ENCODE measurements at places on chromosomes 12 and 14.

- DNase-seq: no peak
Measured at GRCh38 chr14:37139710-37140109, 32.7 kb downstream of the SLC25A21 start.

DNA sequence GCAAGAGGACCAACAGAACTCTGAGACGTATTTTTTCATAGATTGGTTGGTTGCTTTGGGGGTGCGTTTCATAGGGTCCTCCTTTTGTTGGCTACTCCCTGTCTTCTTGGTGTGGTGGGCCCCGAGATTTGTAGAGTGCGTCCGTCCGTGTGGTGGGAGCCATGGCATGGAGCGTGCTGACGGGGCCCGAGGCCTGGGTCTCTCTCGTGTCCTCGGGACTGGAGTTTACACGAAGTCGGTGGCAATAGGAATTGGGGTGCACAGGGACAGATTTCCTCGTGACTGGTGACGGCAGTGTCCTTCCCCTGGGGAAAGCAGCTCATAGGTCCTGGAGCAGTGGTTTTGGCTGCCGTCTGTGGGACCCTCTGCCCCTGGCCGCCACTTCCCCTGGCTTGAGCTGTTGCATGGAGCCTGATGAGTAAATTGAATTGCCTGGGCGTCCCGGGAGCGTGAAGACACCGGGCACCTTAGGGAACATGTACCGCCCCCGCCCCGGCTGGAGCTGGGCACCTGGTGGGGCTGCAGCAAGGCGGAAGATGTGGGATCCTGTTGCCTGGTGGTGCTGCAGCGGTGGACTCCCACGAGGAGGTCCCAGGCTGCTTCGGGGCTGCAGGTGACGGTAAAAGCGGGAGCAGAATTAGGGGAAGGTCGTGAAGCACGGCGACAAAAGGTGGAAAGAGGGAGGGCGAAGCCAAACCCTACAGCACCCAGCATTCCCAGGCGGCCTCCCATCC lies 153.7 kb upstream of the ALG10B start:
- DNase-seq: no peak

DNA sequence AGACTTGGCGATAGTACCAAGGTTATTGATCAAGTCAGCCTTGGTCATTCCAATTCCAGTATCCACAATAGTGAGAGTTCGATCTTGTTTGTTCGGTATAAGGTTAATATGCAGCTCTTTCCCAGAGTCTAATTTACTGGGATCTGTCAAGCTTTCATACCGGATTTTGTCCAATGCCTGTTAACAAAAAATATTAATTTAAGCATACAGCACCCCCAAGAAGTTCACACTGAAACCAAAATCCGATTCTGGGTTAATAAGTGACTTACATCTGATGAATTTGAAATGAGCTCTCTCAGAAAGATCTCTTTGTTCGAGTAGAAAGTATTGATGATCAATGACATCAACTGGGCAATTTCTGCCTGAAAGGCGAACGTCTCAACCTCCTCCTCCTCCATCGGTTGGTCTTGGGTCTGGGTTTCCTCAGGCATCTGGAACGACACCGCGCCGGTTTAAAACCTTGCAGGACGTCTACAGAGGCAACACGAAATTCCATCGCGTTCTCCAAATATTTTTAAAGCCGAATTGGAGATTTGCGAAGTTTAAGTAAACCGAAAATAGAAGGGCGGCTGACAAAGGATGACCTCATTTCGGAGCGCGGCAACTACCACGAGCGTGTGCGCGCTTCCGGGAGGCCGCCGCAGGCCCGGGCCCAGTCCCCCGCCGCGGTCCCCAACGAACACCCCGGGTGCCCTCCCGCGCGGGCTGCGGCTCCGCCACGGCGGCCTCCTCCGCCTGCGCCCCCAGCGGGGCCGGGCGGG lies 716 bp downstream of the HSP90AA1 start:
- peak; percentile 48 for DNase-seq

GRCh38 chr12:119681728-119682638 lies 14.1 kb downstream of the PRKAB1 start:
- no peak for DNase-seq

DNA sequence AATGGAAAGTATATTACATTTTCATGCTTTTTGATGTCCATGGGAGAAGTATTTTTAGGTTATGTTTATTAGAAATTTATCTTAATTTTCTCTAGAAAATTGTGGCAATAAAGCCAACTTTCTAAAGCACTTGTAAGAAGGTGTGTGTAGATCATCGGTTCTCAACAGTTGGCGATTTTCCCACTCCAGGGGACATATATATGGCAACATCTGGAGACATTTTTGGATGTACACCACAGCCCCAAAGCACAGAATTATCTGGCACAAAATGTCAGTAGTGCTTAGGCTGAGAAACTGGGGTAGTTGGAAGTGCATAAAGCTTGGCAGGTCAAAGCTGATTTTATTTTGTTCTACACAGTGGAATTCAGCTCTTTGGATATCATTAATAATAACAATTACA lies 86.9 kb downstream of the FLRT2 start:
- no peak for DNase-seq

DNA sequence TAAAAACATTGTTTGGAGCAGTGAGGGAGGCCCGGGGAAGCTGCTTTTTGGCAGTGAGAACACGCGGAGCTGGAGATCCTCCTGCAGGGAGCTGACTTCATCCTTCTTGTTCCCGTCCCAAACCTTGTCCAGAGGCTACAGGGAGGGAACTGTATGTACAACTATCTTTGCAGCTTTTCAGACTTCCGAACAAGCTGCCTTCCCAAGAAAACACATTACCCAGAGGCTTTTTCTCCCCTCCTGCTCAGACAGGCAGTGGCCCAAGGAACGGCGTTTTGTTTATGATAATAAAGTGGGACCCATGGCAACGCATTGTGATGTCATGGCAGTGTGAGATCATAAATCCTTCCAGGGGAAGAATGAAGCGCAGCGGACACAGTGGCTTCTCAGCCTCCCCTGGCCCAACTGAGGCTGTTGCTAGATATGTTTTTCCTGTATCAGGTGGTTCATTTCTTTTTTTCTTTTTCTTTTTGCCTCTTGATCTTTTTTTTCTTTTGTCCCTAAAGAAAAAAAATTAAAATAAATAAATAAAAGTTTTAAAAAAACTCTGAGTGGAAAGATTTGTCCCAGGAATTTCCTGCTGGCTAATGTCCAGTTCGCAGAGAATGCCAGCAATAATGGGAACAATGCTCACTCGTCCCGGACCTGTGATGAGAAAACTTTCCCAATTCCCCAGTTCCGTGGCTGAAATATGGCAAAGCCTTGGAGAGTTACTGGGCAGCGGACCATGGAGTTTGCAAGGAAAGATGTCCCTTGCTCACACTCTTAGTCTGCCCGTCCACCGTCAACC lies 103.4 kb upstream of the MAP1LC3B2 start:
- DNase-seq: peak; percentile 87

DNA sequence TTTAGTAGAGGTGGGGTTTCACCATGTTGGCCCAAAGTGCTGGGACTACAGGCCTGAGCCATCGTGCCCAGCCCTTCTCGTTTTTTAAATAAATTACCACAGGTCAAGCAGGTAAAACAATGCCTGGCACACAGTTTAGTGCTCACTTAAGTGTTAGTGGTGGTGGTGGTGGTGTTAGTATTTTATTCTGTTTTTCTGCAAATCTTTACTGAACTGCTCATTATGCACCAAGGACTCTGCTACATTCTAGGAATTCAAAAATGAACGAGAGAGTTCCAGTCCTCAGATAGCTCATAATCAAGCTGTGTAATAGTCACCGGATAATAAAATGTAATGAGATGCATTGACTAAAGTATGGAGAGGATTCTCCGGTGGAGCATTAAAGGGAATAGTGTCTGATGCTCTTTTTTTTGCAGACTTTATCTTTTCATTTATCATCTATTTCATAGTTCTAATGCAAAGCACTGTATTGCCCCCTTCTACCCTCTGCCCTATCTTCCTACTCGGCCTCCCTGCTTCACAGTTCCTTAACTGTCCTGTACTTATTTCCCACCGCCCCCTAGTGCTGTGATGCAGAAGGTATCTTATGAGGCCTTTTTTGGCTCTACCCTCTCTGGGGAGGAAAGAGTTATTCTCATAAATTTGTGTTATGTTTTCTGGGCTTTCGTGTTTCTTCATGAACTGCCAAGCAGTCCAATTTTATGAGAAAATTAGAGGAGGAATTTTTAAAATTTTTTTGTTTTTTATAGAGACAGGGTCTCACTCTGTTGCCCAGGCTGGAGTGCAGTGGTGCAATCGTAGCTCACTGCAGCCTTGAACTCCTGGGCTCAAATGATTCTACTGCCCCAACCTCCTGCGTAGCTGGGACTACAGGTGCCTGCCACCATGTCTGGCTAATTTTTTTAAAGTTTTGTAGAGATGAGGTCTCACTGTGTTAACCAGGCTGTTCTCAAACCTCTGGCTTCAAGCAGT lies 1.0 kb downstream of the ITFG2 start:
- peak; percentile 85 for DNase-seq

DNA sequence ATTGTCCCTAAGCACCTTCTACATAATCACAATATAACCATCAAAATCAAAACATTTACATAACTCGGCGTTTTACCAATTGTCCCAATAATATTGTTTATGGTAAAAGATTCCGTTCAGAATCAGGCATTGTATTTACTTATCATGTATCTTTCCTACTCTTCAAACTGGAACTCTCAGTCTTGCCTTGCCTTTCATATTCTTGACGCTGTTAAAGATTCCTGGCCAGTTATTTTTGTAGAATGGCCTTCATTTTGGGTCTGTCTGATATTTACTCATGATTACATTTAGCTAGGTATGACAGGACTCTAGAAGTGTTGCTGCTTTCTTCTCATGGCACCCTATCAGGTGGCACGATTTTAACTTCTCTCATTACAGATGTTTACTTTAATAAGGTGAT lies 850 bp upstream of the HEATR5A start:
- no peak for DNase-seq

GRCh38 chr12:92439420-92439805 lies 263.4 kb upstream of the PLEKHG7 start:
- no peak for DNase-seq

DNA sequence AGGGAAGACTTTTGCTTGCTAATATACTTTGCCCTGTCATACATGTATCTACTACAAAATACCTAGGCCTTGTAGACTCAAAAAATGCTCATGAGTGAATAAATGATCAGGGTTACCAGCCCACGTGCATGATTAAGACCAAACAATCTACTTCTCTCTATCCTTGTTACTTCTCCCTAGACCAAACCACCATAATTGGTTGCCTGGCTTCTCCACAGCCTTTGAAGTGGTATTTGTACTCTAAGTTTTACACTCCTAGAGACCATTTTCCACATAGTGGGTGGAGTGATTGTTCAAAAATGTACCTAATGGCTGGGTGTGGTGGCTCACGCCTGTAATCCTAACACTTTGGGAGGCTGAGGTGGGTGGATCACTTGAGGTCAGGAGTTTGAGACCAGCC lies 14.1 kb upstream of the RPS6KL1 start:
- DNase-seq: no peak

DNA sequence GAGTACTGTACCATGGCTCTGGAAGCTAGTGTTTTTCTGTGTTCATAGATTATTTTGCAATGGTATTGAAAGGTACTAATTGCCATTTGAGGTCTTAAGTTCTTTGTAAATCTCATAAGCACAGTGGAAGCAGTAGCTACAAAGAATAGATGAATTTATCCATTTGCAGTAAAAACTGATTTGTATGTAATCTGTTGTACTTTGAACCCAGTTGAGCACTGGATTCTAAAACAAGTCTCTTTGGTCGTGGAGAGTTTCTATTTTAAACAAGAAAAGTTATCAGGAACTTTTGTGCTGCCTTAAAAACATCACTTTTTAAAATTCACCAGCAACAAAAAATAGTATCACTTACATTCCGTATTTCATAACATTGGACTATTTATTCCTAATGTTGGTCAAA lies 4.1 kb downstream of the RAP1B start:
- no peak for DNase-seq

GRCh38 chr12:88227263-88227662 lies 85.2 kb downstream of the TMTC3 start:
- DNase-seq: no peak

DNA sequence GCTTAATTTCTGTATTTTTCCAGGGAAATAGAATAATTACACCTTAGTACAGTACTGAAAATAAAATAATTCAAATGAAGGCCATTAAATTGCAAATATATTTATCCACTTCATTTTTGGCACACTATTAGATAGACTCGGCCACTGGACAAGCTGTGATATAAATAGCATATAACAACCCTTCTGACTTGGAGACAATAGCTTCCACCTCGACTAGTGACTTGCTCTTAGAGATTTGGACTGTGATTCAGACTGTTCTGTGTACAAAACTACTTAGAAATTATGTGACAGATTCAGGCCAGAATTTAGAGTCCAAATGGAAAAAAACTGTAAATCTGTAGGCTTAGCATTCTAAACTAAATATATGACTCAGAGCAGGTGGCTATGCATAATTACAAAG lies 949.9 kb downstream of the LRFN5 start:
- no peak for DNase-seq

- no peak for DNase-seq
Measured at GRCh38 chr12:127885954-127886750, 380.8 kb upstream of the TMEM132C start.

GRCh38 chr12:92695056-92695455 lies 7.7 kb upstream of the PLEKHG7 start:
- no peak for DNase-seq

DNA sequence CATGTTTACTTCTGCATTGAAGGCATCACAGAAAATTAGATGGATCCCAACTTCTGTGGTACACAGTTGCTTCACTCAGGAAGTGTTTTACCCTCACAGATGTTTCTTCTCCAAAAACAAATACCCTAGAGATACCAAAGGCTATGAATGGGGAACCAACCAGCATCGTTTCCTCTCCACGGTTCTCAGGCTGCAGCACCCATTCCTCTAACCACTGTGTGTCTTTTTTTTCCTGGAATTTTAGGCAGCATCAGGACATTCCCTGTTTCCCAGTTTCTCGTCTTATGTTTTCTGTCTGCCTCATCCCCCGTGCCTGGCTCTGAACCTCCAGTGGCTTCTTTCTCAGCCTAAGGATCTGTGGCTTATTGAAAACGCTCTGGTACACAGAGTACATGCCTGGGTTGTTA lies 72.0 kb upstream of the TBX5 start:
- no peak for DNase-seq

- no peak for DNase-seq
Measured at GRCh38 chr12:32000373-32001005, 41.3 kb downstream of the RESF1 start.

DNA sequence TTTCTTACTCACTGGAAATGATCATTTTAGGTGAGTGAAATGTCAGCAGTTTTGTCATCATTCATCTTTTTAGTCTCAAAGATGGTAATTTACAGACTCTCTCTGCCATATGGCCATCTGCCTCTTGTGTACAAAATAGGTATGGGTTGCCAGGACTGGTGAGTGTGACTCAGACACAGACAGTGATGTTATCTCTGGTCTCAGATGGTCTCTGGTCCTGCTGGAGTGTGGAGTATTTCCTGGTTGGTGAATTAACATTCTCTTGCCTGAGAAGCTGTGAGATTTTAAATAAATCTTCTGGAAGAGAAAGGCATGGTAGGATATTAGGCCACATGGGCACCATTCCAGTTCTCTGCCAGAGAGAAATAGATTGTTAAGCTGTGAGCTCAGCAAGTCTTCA lies 207.0 kb downstream of the ATP23 start:
- peak; percentile 85 for DNase-seq

GRCh38 chr14:93010130-93010499 lies 87.2 kb downstream of the CHGA start:
- no peak for DNase-seq

Data from mesendoderm (in vitro differentiated cells).